ENCODE measurements at places on chromosomes 1 and 21.

- DNase-seq, result peak; percentile 63
Observed at GRCh38 chr1:3775490-3776230, 3.1 kb downstream of the SMIM1 start.

- no peak for DNase-seq
Observed at GRCh38 chr1:43373066-43373940, 5.5 kb upstream of the ELOVL1 start.

- DNase-seq, result no peak
Observed at GRCh38 chr1:79161077-79161476, 154.5 kb upstream of the ADGRL4 start.

GRCh38 chr1:163826500-163826899, 504.7 kb downstream of the NUF2 start:
- peak; percentile 97 for DNase-seq

- peak; percentile 35 for DNase-seq
Observed at GRCh38 chr21:42653231-42654061, at the start of gene PDE9A. Gene PDE9A, plus strand, starts transcription at chr21:42653621. Its CDS starts 194 bp downstream, at chr21:42653815.

DNA sequence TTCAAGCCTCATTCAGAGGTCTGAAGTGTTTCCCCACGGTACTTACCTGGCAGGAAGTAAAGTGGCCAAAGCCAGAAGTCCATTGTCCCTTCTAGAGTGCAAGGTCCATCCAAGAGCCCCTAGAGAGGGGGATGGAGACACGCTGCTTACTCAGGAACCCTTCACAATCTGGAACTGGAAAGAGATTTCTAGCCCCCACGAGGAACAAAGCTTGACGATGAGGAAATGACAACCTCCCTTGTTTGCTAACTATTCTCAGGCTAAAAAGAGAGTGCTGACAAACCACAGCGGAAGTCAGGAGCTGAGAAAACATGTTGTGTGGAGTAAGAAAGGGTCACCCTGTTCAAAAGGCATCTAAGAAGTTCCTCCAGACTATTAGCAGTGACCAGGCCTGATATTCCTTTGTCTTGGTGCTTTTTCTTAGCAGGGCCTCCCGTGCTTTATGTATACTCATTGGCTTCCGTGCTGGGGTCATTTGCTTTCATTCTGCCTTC, at the start of gene FCMR:
FCMR (minus strand) TSS at position 170 of the 494 bp plus-strand sequence; CDS start at position 83, 87 bp downstream.
- DNase-seq, result no peak

Data from NCI-H1105 treated with DMSO at 0.1 percent for 48 hours (cell line).